AG10803 (cell line): ENCODE measurements at places on chromosomes 12 and 14.

DNA sequence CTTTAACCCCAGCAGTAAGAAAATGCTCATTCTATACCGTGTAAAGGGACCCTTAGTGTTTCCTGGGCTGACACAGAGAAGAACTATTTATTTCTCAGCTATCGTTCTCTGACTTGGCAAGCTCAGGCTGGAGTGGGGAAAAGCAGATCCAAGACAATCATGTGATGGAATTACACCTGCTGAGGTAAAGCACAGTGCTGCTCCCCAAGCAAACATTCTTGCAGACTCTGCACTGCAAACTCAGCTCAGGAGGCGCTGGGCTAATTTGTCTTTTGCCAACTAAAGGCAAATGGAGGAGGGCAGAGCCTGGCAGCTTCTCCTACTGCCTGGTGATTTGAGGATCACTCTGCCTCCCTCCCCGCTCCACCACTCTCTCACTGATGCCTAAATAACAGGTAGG is 57.8 kb upstream of the FUT8 start:
- no peak for DNase-seq

DNA sequence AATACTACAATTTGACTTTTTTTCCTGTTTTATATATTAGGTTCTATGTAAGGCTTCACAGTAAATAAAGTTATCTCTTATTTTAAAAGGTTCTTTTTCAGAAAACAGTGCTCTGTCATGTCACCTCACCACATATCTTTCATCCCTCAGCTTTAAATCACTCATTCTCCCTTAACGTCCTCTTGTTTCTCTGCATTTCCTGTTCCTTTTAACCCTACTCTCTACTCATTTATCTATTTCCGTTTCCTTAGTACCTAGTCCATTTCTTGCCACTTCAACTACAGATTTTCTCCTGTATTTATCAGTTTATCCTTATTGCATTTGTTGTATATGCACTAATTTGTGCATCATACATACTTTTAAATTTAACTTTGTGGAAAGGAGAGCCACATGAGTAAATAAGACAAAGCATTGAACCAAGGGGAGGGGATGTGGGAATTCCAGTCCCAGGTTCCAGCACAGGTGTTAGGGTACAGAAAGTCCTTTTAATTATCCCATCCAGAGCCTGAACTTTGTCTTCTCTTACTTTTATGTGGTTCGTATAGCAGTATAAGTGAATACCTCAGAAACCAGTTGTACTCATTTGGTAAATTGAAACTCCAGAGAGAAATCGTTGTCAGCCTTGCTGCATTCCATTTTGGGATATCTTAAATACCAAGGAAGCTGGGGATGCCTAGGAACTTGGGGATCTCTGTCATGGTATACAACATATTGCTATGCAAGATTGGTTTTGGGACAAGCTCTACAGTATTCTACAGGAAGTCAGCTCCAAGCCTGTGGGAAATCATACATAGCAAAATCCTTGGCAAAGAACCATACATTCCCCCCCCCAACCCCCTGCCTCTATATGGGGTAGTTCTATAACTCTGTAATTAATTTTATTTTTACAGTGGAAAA is 120.5 kb downstream of the DIP2B start:
- DNase-seq: no peak

- no peak for DNase-seq
Measured at GRCh38 chr14:55048900-55049436, 2.5 kb upstream of the MAPK1IP1L start.

GRCh38 chr12:128940974-128941373 is 87.7 kb downstream of the GLT1D1 start:
- no peak for DNase-seq

DNA sequence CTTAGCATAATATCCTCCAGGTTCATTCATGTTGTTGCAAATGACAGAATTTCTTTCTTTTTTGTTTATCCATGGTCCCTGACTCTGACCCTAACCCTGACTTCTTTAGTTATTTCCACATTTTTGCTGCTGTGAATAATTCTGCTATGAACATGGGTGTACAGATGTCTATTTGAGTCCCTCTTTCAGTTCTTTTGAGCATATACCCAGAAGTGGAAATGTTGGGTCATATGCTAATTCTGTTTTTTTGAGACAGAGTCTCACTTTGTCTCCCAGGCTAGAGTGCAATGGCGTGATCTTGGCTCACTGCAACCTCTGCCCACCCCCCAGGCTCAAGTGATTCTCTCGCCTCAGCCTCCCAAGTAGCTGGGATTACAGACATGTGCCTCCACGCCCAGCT is 33.1 kb downstream of the KNTC1 start:
- no peak for DNase-seq

DNA sequence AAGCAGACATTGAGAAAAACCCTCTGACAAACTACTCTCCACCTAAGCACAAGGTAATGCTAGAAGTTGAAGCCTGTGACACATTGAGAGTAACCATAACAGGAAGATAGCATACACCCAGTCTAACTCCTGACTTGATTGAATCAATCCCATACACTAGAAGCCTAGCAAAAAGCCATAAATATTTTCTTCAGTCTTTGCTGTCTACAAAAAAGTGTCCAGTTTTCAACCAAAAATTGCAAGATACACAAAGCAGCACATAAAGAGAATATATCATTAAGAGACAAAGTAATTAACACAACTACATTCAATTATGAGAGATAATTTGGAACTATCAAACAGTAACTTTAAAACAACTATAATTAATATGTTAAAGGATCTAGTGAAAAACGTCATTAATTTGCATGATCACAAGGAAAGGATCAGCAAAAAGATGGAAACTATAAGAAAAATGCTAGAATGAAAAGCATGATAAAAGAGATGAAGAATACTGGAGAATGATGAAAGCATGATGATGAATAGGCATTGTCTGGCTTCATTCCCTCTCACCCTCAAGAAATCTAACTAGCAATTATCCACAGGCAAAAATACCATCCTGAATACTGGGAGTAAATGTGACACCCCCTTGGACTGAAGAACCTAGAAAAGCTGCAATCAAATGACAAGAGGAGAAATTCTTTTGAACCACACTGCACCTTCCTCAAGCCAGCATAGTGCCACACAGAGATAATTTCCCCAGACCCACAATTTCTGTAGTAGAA is 119.6 kb downstream of the LLPH start:
- no peak for DNase-seq

DNA sequence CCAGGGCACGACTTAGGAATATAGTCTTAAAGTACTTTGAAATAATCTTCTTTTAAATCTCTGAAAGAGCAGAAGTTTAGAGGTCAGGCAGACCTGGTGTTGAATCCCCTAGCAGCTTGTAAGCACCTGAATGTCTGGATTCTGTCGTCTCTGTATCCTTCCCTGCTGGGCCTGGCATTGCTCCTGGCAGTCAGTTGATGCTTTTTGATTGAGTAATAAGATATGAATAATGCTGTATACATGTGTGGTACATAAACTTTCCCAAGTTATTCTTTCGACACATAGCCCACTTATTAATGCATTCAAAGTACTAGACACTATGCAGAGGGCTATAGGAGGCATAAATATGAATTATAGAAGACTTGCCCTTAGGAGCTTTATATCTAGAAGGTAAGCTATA is 31.4 kb downstream of the EVL start:
- DNase-seq: peak; percentile 60

- no peak for DNase-seq
Measured at GRCh38 chr14:77344377-77344996, 23.7 kb downstream of the GSTZ1 start.

- DNase-seq: peak; percentile 3
Measured at GRCh38 chr12:92506460-92506859, 196.3 kb upstream of the PLEKHG7 start.

DNA sequence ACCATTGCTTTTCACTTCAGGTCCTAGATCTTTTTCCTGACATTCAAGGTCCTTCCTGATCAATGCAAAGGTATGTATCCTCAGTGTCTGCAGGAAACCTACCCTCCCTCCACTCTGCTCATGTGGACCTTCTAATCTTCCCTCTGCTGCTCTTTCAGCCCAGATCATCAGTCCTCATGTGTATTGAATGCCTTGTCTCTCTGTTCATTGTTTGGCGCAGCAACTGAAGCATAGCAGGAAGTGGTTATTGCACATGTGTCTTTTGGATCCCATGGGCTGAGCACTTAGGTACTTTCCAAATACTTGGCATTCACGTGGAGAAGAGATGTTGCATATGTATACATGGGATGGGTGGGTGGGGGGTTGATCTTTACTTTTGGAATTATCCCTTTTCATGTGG is 4.3 kb upstream of the NIN start:
- peak; percentile 85 for DNase-seq

GRCh38 chr14:58215191-58215914 is 15.4 kb downstream of the ACTR10 start:
- no peak for DNase-seq

DNA sequence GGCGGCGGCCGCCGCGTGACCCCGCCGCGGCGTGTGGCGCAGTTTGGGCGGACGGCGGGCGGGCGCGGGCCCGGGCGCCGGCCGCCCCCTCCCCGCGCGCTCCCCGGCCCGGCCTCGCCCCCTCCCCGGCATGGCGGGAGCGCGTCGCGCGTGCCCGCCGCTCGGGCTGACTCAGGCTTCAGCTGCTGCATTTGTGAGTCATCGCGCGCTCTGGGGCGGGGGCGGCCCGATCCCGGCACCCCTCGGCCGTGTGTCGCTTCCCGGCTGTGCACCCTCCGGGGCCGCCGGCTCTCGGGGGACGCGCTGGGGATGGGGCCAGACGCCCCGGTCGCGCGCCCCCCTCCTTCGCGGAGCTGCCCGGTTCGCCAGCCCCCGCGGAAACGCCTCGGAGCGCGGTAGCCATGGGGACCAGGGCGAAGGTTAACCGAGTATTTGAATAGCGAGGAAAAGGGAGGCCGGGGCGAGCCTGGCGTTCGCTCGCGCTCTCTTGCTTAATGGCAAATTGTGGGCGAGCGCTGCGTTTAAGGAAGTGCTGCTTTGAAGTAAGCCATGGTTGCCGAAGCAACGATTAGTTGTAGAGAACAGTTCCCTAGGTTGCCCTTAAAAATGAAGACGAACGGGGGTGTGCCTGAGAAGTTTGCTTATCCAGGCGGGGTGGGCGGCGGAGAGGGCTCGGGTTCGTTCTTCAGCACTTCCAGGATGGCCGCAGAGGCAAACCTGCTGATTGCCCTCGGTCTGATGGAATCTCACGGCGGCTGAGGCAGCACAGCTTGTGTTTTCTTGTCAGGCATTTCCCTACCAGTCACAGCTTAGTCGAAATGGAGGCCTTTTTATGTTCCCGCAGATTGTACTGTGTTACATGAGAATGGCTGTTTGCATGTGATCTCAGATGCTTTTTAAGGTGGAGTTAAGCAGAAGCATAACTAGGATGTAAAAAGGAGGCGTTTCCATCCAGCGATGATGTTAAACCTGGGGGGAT is 896 bp downstream of the EIF5 start:
- DNase-seq: peak; percentile 54

DNA sequence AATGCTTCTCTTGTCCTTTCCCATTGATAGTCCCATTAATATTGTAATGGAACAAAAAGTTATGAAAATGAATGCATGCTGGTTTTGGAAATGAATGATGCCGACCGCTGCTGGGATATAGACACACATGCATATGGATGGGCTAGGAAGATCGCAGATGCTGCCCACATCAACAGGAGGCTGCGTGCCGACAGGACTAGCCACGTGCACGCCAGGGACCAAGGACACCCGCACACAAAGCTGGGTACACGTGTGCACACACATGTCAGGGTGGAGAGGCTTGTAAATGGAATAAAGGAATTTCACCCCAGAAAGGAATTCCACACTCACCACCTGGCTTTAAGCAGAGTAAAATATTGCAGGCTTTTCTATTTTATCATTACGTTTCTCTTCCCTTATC is 153.8 kb upstream of the VASH1 start:
- no peak for DNase-seq

GRCh38 chr12:65602610-65603295 is 221.5 kb upstream of the HMGA2 start:
- peak; percentile 91 for DNase-seq

- DNase-seq: no peak
Measured at GRCh38 chr14:105177082-105177481, 4.0 kb downstream of the NUDT14 start.

DNA sequence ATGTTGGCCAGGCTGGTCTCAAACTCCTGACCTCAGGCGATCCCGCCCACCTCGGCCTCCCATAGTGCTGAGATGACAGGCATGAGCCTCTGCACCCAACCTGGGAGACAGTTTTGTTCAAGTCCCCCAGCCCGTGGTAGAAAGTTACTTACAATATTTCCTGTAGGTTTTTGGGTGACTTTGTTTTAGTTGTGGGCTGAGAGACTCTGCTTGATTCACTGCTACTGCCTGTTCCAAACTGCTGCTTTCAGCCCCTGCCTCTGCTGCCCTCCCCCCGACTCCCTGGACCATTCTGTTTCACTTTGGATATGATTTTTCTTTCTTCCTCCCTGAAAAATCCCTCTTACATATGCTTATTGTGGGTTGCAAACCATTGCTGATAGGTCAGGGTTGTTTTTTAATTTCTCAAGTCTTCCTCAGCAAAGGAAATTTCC is 13.4 kb upstream of the PCNX1 start:
- DNase-seq: no peak

DNA sequence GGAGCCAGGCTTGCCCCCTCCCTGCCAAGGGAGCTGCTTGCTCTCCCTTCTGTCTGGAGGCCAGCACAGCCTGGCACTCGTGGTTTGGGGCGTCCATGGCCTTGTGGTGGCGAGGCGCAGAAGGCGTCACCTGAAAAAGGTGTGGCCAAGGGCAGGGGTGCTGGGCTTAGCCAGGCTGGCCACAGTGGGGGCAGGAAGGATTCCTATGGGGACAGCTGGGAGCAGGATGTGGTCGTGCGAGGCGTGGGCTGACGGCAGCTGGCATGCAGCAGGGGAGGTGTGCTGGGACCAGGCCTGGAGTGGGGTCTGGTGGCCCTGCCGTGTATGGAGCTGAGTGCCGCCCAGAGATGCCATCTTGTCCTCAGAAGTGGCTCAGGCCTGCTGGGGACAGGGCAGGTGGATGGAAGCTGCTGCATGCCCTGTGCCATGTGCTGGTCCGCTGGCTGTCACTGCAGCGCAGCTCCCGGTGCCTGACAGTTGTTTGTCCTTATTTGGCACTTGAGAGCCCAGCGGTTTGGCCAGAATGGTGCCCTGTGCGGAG is 30.0 kb downstream of the SH2B3 start:
- DNase-seq: no peak

DNA sequence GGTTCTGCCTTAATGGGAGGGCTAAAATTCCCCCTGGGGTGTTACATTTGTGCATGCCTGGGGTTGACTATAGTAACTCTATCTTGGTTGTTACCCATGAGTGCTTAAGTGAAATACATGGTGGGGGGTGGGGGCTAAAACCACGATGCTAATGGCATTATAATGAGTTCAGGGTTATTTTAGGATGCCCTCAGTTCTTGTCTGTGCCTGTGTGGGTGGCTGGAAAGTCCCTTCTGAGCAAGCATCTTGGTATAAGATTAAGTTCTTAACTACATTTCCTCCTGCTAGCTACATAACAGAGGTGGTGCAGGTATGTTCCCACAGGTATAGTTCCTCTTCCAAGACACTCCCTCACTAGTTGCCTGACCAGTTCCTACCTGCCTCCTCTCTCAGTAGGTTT is 822.3 kb downstream of the LRFN5 start:
- no peak for DNase-seq
